ENCODE measurements at places on chromosomes 5 and 9.

GRCh38 chr9:91813176-91813795 is 136.7 kb downstream of the ROR2 start:
- no peak for DNase-seq

DNA sequence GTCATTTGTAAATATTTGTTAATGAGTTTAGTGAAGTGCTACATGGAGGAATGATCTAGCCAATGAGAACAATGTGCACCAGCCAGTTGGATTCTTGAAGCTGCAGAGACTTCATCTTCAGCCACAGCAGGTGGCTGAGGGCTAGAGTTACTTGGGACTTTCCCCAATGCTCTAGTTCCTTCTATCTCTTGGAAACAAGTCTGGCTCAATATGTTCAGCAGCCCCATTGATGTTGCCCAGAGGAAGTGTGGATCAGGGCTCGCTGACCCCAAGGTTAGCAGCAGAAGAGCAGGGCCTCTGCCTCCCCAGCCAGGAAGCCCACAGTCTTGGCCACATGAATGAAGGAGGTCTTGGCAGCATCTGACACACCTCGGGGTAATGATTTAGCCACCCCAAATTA is 117.5 kb downstream of the SLC1A3 start:
- peak; percentile 17 for DNase-seq

GRCh38 chr5:94309141-94309540 is 309.3 kb downstream of the KIAA0825 start:
- DNase-seq, result no peak

- DNase-seq, result peak; percentile 89
Measured at GRCh38 chr9:137672907-137673791, 54.3 kb downstream of the EHMT1 start.

DNA sequence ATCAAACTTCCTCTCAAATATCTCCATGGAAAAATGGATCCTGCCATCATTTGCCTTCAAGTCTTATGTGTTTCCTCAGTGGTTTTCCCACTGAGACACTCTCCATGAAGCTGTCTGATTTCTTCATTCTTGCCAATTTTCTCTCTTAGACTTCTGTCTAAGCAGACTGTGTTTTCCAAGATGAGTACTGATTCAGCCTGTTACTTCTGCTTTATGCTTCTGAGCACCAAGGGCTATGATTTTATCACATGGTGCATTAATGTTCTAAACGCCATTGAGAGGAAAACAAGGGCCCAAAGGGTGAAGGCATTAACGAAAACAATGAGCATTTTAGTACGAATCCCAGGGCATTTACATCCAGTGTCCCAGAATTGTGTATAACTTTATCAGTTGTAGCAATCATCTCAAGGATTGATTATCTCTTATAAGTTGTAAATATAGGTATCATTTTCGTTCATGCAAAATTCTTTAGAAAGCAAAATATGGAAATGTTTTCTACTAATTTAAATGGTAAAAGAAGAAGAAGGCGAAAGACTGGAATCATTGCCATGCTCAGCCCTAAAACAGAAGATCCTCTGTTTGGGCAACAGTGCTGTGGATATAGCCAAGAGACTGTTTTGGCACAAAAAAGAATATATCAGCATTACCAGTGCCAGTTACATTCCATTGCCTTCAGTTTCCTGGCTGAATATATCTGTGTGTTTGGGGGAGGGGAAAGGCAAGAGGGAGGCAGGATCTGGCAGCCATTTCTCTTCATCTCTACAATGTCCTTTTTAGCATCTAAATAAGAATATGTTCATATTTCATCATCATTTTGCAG is 537.6 kb downstream of the ANXA1 start:
- no peak for DNase-seq

DNA sequence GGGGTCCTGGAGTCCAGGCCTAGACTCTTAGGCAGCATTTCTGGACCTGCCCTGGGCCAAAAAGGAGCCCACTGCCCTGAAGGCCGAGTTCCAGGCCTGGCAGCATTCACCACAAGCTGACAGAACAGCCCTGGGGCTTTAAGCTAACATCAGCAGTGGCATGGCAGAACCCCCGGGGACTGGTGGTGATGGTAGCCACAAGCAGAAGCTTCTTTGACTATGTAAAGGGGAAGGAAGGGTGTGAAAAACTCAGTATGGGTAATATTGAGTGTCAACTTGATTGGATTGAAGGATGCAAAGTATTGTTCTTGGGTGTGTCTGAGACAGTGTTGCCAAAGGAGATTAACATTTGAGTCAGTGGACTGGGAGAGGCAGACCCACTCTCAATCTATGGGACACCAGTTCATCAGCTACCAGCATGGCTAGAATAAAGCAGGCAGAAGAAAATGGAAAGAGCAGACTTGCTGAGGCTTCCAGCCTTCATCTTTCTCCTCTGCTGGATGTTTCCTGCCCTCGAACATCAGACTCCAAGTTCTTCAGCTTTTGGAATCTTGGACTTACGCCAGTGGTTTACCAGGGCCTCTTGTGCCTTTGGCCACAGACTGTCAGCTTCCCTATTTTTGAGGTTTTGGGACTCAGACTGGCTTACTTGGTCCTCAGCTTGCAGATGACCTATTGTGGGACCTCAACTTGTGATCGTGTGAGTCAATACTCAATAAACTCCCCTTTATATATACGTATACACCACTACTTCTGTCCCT is 661.0 kb upstream of the C9orf72 start:
- DNase-seq, result peak; percentile 47

DNA sequence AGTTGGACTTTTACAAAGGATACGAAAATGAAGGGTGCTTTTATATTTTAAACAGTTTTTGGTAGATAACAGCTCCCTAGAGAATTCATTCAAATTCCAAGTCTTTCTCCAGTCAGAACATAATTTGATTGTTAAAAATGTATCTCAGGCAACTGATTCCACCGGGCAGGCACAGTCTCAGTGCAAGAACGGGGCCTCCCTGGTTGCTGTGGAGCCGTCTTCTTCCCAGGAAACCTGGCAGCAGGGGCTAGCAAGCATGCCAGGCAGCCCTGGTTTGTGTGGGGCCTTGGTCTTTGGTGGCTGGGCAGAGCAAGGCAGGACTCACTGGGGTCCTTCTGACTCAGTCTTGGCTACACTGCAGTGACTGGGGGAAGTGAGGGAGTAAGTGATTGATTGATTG is 143.5 kb downstream of the NXNL2 start:
- DNase-seq, result no peak

DNA sequence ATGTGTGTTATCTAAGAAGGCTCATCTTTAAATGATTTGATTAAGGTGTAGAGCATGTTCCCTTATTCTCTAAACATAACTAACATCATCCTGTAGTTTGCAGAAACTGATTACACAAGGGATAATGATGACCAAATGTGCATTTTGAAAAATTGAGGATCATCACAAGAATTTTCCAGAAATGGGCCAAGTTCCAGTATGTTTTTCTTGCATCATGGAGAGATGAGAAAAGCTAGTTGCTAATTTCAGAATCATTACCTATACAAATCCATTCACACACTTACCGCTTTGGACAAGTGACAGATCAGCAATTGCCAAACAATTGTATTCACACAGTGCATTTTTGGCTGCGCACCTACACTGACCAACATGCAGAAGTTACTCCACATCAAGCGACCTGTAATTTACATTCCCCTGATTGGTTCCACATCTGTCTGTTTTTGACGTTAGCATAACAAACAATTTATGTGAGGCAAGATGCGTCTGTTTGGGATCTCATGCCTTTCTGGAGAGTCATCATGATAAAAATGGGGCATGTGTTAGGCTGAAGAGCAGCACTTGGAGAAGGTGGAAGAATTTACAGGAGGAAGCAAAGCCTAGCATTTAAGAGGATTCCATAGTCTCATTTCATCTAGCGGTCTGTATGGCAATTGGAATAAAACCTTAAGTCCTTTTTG is 2.8 kb upstream of the BNC2 start:
- peak; percentile 74 for DNase-seq

GRCh38 chr5:83322273-83322924 is 149.1 kb upstream of the VCAN start:
- peak; percentile 11 for DNase-seq

- no peak for DNase-seq
Measured at GRCh38 chr5:132460846-132461568, 29.6 kb downstream of the IRF1 start.

DNA sequence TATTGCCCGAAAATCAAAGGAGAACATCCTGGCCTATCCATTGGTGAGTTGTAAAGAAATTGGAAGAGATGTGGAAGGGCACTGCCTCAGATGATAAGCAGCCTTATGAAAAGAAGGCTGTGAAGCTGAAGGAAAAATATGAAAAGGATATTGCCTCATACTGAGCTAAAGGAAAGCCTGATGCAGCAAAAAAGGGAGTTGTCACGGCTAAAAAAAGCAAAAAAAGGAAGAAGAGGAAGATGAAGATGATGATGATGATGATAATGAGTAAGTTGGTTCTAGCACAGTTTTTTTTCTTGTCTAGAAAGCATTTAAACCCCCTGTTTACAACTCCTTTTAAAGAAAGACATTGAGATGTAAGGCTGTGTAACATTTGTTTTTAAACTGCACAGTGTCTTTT is 59.8 kb upstream of the ZBED3 start:
- no peak for DNase-seq

- peak; percentile 82 for DNase-seq
Measured at GRCh38 chr5:141529002-141529401, 40.1 kb downstream of the PCDHGC5 start.

GRCh38 chr5:6792911-6793471 is 79.8 kb downstream of the TENT4A start:
- no peak for DNase-seq

DNA sequence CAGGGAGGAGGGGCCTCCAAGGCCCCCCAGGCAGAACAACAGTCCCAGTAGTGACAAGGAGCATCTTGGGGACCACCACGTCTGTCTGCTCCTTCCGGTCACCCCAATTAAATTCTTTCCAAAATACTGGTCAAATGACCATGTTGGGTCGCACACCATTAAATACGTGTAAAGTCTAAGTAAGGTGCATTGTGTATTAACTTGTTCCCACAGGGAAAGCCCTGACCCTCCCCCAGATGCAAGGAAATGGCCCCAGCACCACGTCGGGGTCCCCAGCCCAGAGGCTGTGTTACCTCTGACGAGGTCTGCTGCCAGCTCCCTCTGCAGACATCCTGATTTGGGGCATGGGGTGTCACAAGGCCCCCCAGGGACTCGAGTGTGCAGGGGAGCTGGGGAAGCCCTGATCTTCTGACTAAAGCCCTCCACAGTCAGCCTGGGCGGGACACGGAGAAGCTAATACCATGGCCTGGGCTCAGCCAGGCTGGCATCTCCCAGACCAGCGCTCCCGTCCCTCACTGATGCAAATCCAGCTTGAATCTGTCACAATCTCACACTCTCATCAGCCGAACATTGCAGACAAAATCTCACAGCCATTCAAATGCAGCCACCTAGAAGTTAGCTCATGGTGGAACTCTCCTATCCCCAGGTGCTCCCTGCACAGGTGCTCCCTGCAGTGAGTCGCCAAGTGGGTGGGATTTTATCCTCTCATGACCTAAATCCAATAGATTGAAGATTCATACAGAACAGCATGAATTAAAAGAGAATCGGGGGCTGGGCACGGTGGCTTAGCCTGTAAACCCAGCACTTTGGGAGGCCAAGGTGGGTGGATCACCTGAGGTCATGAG is 13.6 kb downstream of the TERT start:
- DNase-seq, result no peak

DNA sequence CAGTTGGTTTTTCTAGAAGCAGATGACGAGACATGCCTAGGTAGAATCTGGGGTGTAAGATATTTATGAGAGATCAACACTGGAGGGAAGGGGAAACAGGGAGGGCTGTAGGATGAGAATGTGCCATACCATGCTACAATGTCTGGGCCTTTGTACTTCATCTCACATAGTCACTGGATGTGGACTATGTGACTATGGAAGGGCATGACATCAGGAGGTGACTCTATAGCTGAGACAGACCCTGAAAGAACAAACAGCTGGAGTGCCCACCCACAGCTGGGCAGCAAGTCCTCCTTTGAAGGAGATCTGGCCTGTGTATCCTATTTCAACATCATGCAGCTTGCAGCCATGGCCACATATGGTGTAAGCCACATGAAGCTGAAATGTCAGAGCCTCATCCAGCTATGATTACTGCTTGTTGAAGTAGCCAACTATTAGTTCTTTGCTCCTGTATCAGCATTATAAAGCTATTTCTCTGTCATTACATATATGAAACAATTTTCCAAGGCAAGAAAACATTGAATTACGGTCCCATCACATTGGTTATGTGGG is 46.2 kb upstream of the KIF2A start:
- DNase-seq, result peak; percentile 34

DNA sequence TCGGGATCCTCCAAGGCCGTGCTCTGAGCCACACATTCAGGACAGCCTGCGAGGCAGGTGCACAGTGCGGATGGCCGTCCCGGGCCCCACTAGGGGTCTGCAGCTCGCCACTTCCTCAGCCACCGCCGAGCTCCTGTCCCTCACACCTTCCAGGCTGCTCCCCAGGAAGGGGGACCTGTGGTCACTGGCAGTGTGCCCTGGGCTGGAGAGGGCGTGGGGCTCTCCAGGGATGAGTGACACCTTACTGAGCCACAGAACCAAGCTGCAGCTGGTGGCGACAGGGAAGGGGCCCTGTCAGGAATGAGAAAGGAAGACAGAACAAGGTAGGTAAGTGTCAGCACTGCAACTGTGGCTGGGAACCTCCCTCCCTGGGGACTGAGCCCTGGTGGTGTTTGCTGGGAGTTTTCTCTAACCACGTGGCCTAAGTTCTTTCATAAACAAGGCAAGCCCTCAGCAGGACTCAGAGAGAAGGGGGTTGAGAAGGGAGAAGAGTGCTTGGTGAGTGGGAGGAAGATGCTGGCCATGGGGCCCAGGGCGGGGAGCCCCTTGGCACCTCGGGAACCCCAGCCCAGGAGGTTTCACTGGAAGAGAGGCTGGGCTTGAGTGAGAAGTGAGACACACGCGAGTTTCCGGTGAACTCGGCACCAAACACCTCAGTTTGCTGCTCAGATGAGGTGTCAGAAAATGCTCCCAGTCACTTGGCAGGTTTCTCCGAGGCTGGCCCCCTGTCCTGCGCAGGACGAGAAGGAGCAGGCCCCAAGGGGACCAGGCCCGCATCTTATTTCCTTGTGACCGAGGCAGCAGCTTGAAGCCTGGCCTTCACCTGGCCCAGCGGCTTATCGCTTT is 5.2 kb downstream of the IL13 start:
- DNase-seq, result peak; percentile 47

- no peak for DNase-seq
Measured at GRCh38 chr9:38172586-38172985, 103.6 kb upstream of the SHB start.

GRCh38 chr5:35120715-35121114 is 73.0 kb upstream of the AGXT2 start:
- peak; percentile 44 for DNase-seq

DNA sequence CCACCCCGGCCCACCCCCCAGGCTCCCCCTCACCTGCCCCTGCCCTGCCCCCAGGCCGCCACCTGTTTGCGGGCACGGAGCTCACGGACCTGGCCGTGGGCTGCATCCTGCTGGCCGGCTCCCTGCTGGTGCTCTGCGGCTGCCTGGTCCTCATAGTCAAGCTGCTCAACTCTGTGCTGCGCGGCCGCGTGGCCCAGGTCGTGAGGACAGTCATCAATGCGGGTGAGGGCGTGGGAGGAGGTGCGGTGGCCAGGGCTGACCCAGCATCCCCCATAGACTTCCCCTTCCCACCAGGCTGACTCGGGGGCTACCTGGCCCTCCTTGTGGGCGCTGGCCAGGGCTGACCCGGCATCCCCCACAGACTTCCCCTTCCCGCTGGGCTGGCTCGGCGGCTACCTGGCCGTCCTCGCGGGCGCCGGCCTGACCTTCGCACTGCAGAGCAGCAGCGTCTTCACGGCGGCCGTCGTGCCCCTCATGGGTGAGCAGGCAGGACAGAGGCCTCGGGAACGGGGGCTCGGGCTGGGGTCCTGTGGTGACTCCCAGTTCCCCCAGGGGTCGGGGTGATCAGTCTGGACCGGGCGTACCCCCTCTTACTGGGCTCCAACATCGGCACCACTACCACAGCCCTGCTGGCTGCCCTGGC is 3.5 kb downstream of the SLC34A3 start:
- DNase-seq, result no peak

Measured in choroid plexus epithelial cell (primary cell).